T47D (cell line): ENCODE measurements at places on chromosomes 11 and 22.

- no peak for DNase-seq
Observed at GRCh38 chr22:28589102-28589750, 90.4 kb downstream of the TTC28 start.

GRCh38 chr22:36764641-36765040 lies 11.3 kb downstream of the IFT27 start:
- no peak for DNase-seq

DNA sequence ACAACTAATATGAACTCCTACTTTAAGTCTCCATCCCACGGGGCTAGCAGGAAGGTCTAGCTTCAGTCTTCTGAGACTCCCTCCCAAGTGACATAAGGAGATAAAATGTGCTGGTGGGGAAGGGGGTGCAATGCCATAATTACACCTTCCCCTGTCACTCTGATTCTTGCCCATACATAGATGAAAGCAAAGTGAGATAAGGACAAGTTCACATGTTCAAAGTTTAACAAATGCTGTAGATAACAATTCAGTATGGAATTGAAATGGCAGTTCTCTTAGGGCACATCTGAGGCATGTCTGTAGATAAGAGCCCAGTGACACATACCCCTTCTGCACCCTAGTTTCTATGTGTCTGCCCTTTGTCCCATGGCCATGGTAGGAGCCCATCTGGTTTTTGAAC lies 38.2 kb upstream of the PANX1 start:
- DNase-seq, result no peak

DNA sequence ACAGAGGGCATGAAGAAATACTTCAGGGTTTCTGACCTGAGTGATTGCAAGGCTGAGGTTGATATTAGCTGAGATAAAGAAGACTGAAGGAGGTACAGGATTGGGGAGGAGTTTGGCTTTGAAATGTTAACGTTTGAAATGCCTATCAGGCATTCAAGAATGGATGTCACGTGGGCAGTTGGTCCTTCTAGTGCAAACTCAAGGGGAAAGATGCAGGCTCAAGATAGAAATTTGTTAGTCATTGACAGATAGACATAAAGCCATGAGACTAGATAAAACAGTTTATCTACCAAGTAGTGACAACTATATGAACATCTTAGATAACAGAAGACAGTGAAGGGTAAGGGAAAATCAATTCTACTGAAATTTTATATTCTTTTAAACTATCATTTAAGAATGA lies 23.1 kb downstream of the TTC17 start:
- no peak for DNase-seq

DNA sequence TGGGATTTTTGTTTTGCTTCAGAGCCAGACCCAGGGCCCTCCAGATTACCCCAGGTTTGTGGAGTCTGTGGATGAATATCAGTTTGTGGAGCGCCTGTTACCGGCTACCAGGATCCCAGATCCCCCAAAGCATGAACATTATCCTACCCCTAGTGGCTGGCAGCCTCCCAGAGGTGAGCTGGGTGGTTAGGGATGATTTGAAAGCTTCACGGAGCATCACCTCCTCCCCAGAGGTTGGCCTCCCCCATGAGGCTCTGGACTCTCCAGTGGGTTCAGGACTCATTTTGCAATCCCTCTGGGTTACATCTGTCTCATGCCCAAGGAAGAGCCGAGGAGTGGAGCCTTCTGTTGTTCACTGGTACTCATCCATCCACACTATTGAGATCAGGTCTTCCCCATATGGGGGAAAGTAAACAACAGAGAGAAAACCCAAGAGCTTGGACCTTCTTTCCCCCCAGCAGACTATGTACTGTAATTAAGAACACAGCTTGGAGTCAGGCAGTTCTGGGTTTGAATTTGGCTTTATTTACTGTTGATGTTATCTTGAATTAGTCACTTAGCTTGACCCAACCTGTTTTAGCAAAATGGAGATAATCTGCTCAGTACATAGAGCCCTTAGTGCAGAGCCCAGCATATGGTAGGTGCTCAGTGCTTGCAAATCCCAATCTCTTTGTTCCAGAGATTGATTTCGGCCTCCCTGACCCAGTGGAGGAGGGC lies 2.5 kb downstream of the MRPL49 start:
- DNase-seq, result peak; percentile 52

DNA sequence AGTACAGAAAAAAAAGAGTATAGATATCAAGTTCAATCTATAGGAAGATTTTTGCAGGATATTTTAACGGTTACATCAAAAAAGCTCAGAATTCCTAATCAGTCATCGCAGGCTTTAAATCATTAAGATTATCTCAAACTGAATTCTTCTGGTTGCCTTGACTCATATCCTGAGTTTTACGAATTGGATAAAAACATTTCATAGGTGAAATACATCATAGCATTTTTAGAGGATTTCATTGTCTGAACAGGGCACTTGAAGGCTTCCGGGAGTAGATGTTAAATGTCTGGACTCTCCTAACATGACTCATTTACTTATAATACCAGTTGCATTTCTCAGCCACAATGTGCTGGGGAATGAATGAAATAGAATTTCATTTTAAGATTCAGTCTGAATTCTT lies 2216.6 kb upstream of the RAG2 start:
- DNase-seq, result no peak

DNA sequence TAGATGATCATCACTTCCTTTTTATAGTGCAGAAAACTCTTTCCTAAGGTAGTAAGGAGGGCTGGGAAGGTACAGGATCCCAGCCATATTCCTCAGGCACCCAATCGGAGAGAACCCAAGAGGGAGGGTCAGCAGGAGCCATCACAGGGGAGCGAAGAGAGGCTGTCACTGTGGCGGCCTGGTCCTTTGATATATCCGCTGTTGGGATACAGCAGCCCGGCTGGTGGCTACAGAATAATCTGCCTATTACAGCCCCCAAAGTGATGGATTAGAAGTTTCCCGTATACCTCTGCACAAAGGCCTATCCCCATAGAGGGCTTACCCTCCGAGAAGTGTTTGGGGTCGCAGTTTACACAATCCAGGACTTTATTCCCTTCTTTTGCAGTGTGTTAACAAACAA lies 48.5 kb downstream of the OR4D9 start:
- no peak for DNase-seq

GRCh38 chr11:68528630-68529029 lies 68.1 kb downstream of the PPP6R3 start:
- DNase-seq, result no peak

DNA sequence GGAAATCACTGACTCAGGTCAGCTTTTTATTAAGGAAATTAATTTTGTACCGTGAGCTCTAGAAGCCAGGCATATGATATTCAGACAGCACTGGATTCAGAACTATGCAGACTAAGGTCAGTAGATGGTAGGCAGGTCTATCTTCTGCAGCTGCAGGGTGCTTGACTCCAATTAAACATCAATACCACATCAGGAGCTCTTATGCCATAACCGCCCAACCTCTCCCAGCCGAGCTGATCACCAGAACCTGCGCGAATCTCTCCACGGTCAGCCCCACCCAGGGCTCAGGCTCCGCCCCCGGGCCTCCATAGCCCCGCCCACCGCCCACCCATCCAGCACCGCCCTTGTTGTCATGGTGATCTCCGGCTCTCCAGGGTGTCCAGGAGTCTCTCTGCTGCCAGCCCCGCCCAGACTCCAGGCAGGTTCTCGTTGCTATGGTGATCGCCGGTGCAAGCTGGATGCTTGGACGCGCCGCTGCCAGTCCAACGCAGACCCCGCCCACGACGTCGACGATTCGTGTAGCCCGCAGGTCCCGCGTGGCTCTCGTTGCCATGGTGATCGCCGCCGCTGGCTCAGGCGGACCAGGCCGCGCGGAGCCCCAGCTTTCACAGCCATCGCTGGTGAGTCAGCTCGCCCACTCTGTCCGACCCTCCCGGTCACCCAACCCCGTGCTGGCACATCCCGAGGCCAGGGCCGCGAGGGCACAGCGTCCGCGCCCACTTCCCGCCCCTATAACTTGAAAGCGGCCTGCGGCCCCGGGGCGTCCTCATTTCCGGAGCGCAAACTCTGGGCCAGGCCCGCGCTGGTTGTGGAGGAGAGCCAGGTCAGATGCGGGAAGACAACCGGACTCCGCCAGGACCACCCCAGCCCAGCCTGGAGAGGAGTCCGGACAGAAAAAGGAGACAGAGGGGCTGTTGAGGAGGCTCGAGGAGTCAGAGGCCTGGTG lies at the start of gene RAB36:
RAB36 (plus strand) TSS at position 546 of the 946 bp plus-strand sequence. CDS start 1,140 bp downstream, outside the sequence.
- DNase-seq, result peak; percentile 96

DNA sequence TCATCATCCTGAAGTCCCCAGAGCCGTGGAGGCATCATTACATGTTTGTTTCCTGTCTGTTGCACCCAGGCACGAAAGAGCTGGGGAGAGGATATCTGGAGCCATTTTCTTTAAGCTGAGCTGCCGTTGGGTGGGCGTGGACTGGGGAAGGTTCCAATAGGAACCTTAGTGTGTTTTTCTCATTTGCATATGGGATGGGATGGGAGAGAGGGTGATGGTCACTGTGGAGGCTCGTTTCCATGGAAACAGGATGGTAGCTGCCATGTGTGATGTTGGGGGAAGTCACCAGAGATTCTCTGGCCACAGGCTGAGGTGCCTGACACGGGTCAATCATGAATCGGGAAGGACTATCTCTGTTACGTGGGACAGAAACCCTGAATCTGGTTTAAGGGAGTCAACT lies 39.7 kb downstream of the CACNA1I start:
- no peak for DNase-seq

DNA sequence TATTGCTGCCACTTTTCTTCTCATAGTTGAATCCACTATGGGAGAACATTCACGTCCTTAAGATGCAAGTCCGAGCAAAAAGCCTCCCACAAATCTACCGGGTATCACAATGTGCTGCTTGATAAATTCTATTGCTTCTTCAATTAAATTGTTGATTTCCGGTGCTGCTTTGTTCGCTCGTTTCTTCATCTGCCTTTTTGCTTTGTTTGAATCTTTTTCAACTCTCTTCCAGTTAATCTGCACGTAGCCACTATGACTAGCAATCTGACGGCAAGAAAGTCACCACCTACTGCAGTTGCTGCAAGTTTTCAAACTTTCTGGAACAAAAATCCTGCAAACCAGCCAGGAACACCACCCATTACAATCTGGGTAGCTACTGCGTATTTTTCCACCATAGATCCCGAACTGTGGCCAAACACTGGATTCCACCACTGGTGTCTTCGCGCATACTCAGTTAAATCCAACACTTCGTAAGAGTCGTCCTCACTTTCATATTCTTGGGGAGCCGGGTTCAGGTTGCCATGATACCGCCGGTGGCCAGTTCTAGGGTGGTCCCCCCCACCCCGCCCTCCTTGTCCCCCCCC lies 59.1 kb downstream of the CLMP start:
- DNase-seq, result no peak

- no peak for DNase-seq
Observed at GRCh38 chr11:114501901-114502300, 57.8 kb downstream of the NXPE1 start.

DNA sequence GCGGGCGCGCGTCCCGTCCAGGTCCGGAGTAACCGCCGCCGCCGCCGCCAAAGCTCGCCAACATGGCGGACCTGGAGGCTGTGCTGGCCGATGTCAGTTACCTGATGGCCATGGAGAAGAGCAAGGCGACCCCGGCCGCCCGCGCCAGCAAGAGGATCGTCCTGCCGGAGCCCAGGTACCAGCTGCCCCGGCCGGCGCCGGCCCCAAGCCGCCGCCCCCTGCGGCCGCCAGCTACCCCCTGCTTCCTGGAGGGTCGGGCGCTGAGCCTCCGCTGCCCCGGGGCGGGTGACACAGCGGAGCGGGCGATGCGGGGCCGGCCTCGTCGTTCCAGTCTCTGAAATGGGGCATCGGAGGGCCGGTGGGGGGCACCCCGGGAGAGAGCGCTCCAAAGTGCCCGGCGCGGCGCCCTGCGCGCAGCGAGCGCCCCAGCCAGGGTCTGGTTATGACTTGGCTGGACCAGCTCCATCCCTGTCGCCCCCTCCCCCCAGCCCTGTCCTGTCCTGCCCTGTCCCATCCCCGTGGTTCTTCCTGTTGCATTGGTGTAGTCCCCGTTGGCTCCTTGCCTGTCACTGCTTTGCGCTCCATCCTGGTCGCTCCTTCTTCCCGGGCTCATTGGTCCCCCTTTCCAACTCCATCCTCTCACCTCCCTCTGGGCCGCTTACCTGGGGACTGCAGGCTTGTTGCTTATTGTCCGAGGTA lies 653 bp downstream of the GRK3 start:
- peak; percentile 20 for DNase-seq

DNA sequence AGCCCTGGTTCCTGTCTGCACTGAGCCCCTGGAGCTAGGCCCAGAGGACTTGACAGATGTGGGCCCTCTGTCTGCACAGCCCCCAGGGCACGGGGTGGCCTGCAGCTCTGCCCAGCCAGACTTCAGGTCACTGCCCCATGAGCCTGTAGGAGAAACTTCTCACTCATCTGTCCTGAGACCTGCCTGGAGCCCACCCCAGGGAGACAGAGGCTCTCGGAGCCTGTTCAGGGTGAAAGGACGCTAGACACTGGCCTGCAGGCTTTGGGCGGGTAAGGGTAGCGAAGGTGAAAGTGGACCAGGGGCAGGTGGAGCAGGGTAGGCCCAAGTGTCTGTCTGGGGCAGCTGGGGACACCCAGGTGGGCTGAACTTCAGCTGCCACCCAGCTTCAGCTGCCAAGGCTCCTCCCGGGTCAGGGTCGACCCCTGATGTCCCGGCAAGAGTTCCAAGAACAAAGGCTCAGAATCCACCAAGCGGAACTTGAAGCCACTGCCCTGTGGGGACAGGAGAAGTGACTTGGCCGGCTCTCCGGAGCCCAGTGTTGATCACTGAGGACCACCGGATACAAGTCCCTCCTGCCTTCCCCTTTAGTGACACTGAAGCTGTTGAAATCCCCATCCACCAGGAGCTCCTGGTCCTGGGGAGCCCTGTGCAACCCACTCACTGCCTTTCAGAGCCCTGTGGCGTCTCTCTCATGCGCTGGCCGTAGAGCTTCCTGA lies 90.3 kb downstream of the KCNQ1 start:
- no peak for DNase-seq

DNA sequence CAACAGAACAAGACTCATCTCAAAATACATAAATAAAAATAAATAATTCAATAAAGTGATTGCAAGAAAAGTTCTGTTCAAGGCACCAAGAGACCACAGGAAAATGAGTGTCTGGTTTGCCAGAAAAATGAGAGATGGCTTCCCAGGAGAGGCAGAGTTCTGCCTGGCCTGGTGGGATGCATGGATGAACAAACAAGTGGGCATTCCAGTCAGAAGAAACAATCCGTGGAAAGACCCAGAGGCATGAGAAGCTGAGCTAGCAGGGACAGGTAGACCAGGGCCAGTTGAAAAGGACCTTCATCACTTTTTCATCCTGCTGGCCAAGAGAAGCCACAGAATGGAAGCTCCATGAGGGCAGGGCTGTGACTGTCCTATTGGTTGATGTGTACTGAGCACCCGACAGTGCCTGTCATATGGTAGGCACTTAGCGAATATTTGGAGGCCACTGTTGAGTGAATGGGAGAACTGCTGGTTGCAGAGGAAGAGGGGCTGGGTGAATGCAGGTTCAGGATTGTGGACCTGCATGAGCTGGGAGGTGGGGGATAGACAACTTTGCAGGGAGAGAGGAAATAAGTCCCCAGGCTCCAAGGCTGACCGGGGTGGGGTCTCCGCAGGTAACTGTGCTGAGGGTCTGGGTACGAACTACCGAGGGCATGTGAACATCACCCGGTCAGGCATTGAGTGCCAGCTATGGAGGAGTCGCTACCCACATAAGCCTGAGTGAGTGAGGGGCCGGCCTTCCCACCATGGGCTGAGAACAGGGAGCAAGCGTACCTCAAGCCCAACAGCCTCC lies 3.7 kb downstream of the F2 start:
- no peak for DNase-seq
